ENCODE measurements at places on chromosomes 7 and 10.

- DNase-seq = no peak
Measured at GRCh38 chr7:41652267-41652666, 50.6 kb downstream of the INHBA start.

- DNase-seq = no peak
Measured at GRCh38 chr10:91201213-91201996, 19.1 kb upstream of the PCGF5 start.

- no peak for DNase-seq
Measured at GRCh38 chr7:5309146-5309545, 26.4 kb downstream of the SLC29A4 start.

- DNase-seq = no peak
Measured at GRCh38 chr10:79236433-79236765, 110.9 kb upstream of the PPIF start.

DNA sequence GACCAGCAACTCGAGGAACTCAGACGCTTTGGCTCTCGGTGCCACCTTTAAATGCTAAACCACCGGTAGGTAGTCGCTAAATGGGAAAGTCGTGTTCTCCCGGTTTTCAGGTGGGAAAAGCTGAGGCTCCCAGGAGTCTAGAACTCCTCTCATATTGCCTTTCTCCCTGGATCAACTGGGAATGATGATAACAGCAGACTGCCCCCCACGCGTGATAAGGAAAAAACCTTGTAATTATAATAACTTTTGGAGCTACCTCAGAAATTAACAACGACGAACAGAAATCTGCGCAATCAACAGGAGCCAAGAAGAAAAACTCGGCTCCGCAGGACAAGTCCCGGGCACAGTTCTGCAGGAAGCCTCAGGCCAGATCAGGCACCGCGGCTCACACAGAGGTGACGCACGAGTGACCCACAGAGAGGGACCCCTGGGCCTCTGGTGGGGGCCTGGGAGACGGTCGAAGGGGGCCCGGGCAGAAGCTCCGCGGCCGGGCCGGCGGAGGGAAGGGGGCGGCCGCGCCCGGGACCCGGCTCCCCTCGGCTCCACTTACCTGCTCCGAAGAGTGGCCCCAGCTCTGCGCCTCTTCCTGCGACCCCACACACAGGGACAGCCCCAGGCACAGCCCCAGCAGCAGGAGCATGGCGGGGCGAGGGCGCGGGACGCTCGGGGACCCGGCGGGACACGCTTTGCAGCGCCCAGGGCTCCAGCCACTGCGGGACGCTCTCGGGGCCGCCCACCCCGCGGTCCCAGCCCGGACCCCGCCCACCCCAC lies at the start of gene ITIH5:
Gene ITIH5 (minus strand): TSS at position 714 of the 771 bp plus-strand sequence. CDS start 74 bp downstream, at position 640.
- DNase-seq = no peak

- DNase-seq = no peak
Measured at GRCh38 chr7:29193316-29194205, 1.0 kb upstream of the CHN2 start.

DNA sequence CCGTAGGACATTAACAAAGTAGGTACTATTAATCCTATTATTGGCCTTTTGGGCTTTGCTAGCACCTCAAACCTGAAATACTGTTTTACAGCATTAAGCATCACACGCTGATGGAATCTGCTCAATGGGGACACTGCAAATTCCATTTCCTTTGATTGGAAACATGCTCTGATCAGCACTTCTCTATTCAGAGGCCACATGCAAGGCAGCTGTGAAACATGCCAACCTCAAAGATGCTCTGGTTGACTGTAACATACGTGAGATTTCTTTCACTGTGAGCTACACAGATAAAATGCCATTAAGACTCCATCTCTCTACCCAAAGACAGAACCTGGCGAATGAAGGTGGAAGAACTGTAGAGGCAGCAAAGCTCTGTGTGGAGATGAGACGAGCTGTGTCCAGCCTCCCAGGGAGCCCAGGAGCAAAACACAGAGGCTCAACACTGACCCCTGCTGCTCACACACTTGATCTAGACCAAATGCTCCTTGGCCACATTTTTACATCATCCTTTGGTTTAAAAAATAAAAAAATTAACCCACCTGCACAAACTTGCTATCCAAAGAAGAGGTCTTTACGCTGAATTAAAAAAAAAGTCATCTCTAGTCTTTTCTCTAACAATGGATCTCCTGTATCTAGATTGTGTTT lies 8.0 kb downstream of the RSU1 start:
- peak; percentile 18 for DNase-seq

DNA sequence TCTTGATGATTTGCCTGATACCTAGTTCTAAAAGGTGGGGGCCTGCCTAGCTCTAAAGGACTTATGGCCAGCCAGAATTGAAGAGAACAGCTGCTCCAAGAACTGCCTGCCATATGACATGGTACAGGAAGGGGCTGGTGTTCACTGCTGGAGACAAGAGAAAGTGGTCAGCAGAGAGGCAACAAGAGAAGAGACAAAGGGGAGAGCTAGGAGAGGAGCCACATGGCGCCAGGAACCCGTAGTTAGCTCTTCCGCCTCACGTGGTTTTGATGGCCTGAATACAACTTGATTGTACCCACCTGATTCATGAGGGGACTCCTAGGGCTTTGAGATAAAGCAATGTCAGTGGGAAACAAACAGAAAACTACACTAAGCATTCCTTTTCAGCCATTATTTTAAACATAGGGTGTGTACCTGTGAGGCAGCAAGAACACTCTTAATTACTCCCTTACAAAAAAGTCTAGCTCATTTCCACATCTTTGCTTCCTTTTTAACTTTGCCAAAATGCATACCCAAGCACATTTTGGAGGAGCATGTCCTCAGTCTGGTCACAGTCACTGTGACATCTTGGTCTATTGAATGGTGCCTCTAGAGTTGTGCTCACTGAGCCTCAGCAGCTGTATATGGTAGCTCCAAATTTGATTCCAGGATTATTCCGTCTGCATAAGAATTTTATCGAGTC lies 71.6 kb downstream of the CCDC71L start:
- DNase-seq = no peak

GRCh38 chr10:16458166-16458955 lies 21.6 kb downstream of the PTER start:
- DNase-seq = no peak

DNA sequence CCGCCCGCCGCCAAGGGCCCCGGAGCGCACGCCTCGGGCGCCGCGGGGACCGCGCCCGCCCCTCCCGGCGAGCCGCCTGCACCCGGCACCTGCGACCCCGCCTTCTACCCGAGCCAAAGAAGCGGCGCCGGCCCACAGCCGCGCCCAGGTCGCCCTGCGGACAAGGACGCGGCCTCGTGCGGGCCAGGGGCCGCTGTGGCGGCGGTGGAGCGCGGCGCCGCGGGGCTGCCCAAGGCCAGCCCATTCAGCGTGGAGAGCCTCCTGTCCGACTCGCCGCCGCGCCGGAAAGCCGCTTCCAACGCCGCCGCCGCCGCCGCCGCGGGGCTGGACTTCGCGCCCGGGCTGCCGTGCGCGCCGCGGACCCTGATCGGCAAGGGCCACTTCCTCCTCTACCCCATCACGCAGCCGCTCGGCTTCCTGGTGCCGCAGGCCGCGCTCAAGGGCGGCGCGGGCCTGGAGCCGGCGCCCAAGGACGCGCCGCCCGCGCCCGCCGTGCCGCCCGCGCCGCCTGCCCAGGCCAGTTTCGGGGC lies 3.5 kb downstream of the UNCX start:
- no peak for DNase-seq

DNA sequence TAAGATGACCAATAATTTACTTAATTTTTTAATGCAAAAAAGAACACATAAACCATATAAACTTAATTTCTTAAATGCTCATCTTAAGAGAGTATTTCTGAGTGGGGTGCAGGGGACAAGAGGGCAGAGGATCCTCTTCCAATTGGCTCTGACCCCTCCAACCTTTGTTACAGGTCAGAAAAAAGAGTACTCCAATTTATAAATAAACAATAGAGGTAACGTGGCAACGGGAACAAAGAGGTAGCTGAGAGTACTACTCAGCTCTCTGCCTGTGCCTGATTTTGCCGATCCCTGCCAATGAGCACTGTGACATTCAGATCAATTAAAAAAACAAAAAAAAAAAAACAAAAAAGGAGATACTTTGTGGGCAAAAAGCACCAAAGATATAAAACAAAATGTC lies 307.9 kb downstream of the PARD3 start:
- no peak for DNase-seq

DNA sequence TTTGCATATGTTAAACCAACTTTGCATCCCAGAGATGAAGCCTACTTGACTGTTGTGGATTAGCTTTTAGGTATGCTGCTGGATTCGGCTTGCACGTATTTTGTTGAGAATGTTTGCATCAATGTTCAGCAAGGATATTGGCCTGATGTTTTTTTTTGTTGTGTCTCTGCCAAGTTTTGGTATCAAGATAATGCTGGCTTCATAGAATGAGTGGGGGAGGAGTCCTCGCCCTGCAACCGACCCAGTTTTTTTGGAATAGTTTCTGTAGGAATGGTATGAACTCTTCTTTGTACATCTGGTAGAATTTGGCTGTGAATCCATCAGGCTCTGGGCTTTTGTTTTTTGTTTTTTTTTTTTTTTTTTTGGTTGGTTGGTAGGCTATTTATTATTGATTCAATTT lies 147.9 kb downstream of the AHR start:
- no peak for DNase-seq

DNA sequence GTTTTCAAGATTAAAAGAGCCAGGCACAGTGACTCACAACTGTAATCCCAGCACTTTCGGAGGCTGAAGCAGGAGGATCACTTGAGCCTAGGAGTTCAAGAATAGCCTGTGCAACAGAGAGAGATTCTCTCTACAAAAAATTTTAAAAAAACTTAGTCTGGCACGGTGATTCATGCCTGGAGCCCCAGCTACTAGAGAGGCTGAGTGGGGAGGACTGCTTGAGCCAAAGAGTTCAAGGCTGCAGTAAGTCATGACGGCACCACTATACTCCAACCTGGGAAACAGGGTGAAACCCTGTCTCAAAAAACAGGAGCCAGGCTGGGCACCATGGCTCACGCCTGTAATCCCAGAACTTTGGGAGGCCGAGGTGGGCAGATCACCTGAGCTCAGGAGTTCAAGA lies 86.6 kb upstream of the KCTD7 start:
- DNase-seq = no peak

DNA sequence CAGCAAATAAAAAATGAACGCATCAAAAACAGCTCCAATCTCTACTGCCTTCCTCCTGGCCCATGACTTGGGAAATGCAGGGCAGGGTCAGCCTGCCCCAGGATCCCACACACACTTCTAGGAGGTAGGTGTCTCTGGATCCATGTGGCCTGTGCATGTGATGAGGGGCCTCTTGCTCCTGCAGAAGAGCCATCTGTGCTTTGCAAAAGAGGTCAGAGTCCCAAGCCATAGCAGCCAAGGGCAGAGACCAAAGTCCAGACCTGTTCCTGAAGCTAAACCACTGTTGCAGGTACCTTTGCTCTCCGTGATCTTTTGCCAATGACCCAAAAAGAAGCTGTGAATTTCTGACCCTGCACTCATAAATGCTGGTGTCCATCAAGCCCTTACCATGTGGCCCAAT lies 57.1 kb downstream of the KCNMA1 start:
- no peak for DNase-seq

DNA sequence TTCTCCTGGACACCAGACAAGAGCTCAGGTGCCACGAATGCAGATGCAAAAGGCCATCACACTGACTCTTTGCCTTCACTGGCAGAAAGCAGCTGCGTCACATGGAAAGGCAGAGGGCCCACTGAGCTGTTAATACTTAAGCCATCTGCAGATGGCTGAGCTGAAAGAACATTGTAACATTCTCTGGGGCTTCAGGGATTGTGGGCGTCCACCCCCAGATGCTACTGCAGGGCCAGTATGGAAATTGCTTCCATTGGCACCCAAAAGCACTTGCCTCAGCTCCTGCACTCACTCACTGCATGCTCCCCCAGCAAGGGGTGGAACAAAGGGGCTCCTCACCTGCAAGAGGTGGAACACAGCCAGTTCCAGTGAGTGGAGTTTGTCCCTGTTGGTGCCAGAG lies 1264.6 kb downstream of the REEP3 start:
- no peak for DNase-seq

DNA sequence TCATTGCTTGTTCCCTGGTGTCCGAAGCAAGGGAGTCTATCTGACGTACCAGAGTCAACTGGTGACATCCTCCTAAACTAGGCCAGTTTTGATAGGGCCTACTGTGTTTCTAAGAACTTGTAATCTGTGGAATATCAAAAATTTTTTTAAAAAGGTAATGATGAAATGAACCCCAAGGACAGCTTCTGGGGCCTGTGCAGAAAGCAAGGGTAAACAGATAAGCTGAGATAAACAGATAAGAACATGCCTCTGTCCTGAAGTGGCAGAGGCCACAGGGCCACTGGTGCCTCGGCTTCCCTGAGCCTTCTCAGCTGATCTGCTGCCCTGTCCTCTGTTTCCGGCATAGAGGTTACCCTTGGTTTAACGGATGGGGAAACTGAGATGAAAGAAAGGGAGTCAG lies 8.8 kb downstream of the GRK5 start:
- DNase-seq = no peak

DNA sequence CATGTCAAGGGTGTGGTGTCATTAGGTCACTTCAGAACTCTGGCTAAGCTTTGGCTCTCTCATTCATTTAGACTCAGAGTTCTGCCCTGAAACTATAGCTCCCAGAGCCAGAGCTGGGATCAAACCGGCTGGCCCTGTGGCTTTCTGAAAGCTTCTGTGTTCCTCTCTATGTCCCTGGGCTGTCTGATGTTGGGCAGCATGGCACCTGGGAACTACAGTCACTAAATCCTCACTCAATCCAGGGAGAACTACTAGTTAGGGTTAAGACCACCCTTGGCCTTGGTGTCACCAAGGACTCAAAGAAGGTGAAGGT lies 13.2 kb downstream of the ATG9B start:
- no peak for DNase-seq

DNA sequence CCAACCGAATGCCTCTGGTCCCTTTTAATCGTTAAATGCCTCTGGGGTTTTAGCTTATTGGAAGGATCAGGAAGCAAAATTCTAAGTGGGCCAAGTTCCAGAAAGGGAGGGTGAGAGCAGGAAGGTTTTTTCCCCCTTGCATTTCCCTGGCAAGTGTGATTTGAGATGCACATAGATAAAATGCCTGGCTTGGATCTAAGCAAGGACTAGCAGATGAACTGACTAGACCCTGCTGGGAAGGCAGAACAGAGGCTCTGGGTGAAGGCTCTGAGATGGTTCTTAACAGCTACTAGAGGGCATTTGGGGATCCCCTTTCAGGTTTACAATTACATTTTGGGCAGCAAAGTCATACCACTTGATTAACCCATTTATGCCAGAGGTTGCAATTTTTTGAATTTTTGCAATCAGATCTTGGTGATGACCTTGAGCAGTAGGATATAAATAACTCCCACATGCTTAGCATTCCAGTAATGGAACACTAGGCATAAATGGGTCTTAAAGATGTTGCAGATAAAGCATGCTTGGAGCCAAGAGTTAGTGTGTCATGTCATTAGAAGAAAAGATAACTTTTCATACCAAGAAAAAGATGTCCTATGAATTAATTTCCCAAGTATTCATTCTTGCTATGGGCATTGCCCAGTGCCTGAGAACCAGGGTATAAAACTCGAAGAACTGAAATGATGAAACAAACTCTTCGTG lies 205.9 kb downstream of the SEC23IP start:
- DNase-seq = no peak

GRCh38 chr10:71963351-71964097 lies 671 bp upstream of the CHST3 start:
- DNase-seq = no peak

All from stimulated activated CD8-positive, alpha-beta memory T cell treated with anti-CD3 and anti-CD28 coated beads, Interleukin-4, amount 100 ng/mL, for 1 hour (primary cell).